ENCODE measurements at places on chromosomes 7 and 10.

DNA sequence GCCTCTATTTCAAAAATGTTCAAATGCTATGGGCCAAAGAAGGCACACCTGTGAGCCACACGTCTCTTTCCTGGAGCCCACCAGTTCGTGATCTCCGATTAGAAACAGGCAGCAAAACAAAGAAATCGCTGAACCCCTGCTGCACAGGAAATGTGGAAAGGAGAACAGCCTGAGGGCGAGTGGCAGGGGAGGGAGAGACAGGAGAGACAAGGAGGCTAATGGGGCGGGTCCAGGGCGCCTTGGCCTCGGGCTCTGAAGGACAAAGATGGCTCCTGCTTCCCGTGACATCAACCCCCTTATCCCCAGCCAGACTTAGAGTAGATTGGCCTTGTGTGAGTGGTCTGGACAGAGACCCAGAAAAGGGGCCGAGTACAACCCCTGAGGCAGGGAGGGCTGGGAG, 62.4 kb upstream of the DOCK1 start:
- no peak for DNase-seq

DNA sequence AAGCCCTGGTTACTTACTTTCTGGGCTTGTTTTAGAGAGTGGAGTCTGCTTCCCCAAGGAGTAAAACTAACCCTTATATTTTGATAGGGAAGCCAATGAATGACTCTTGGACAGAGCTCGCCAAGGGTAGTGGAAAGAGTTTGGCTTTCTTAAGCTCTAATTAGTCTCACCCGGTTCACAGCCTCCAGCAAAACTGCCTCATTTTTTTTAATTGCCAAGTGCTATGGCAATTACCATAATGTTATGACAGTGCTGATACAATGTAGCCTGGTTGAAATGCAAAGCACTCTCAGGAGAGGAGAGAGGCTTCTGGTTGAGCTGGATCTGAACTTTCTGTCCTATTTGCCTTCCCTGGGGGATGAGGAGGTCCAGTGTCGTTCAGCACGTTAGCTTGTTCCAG, 376.1 kb upstream of the CHRM2 start:
- no peak for DNase-seq

DNA sequence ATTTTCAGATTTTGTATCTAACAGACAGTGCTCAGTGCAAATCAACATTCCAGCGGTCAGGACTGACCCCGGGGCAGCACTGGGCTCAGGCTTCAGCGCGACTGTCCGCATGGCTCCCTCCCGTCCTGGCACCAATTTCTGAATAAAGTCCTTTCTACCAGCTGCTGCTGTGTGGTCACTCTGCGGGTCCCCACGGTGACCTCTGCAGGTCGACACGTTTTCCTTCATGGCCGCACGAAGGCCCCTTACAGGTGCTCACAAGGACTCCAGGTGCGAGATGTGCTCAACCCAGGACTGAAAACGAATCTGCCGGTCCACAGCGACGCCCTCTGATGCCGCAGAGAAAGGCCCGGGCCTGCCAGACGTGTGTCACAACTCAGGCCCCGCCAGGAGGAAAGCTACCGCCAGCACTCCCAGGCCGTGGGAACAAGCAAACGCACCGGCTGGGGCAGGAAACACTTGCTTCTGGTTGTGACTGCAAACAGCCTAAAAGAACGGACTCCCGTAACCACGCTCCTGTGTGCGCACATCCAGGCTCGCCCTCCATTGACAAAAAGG, 3.7 kb upstream of the UTF1 start:
- no peak for DNase-seq

GRCh38 chr10:32437334-32437733, 8.6 kb upstream of the CCDC7 start:
- DNase-seq = no peak

- no peak for DNase-seq
These were observed 11.4 kb downstream of the BUB3 start for GRCh38 chr10:123165445-123166072.

DNA sequence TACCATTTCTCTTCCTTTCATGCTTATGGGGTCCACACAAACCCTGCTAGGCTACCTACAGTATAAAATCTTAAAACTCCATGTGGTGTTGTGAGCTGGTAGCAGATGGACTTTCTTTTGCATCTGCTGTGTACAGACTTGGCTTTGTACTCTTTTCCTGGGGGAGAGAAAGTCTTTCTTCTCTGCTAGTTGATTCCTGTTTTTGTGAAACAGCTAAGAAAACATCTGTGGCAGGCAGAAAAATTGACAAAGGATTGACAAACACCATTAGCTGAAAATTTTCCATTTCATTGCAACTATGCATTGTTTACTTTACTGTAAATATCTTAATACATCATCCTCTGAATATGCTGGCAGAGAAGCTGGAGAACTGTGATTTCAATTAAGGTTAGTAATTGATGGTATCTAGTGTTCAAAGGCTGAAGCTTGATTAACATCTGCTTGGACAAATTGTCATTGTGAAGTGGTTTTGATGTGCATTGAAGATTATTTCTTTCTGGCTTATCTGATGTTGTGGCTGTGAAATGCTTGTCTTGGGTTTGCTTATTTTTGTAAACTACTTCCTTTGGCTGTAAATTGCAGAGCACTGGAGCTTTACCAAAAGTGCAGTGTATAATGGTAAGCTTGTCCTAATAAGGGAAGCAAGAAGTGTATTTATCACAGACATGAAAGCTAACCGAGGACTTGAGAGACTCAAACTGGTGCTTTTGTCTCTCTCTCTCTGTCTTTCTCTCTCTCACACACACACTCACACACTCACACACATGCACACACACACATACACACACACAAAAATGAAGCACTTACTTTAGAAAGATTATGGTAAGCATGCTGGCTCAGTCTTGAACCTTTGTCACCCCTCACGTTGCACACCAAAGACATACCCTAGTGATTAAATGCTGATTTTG, at the start of gene FOXP2:
TSS of gene FOXP2 (plus strand) at position 660 of the 908 bp plus-strand sequence. CDS start 11,697 bp downstream, outside the sequence.
- DNase-seq = no peak

GRCh38 chr7:6482307-6482706, 34.6 kb upstream of the DAGLB start:
- DNase-seq = no peak

GRCh38 chr7:22617166-22617565, 109.8 kb upstream of the IL6 start:
- DNase-seq = no peak

DNA sequence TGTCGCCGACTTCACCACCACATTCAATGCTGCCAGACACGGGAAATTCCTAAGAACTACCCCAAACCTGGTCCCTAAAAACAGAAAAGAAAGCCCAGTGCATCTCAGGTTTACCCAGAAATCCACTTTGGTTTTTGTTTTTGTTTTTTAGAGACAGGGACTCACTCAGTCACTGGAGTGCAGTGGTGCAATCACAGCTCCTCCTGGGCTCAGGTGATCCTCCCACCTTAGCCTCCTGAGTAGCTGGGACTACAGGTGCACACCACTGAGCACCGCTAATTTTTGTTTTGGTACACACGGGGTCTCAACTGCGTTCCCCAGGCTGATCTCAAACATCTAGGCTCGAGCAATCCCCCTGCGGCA, 22.8 kb downstream of the MAD1L1 start:
- DNase-seq = no peak

DNA sequence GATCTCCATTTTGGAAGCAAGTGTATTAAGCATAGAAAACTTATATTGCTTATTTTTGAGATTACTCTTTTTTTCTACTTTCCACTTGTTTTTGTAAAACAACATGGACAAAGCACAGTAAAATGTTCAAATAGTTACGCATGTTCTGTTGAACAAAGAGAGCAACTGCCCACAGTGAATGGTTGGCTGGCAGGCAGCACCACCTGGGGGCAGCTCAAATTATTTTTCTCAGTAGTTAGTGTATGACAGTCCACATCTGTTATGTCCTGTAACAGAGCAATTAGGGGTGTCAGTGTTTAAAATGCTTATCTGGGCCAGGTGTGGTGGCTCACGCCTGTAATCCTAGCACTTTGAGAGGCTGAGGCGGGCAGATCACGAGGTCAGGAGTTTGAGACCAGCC, 46.1 kb upstream of the CACUL1 start:
- DNase-seq = no peak

DNA sequence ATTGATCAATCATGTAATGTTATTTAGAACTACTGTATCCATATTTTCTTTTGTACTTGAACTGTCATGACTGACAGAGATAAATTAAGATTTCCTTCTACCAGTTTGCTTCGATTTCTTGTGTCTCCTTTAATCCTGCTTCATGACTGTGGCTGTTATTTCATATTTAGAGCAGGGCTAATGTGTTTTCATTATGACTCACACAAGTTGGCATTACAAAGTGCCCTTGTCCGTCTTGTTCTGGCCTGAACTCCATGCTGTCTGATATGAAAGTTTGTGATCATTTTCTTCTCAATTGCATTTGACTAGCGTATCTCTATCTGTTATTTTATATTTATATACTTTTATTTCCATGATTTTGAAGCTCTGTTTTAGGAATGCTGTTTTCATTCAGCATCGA, 344.1 kb upstream of the PRKCQ start:
- DNase-seq = no peak

DNA sequence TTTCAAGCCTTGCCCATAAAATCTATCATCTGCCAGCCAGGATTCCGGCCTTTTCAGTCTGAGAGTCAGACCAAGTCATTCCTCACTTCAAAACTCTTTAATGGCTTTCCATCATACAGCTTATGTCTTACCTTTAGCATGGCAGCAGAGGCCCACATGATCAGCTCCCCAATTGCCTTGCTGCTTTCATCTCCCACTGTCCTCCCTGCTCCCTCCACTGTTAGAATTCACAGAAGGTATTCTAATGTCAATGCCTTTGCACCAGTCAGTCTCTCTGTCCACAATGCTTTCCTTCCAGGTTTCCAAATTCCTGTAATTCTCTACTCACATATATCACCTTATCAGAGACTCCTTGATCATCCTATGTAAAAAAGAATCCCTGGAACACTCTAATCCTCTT, 37.2 kb downstream of the SEMA3E start:
- DNase-seq = no peak

- DNase-seq = no peak
These were observed 23.0 kb downstream of the ADGRA1 start for GRCh38 chr10:133110609-133111275.

GRCh38 chr7:38973760-38974159, 3.9 kb upstream of the POU6F2 start:
- DNase-seq = no peak

GRCh38 chr7:141153231-141153630, 79.4 kb downstream of the TMEM178B start:
- no peak for DNase-seq

GRCh38 chr10:31887850-31888249, 40.8 kb downstream of the ARHGAP12 start:
- DNase-seq = no peak

DNA sequence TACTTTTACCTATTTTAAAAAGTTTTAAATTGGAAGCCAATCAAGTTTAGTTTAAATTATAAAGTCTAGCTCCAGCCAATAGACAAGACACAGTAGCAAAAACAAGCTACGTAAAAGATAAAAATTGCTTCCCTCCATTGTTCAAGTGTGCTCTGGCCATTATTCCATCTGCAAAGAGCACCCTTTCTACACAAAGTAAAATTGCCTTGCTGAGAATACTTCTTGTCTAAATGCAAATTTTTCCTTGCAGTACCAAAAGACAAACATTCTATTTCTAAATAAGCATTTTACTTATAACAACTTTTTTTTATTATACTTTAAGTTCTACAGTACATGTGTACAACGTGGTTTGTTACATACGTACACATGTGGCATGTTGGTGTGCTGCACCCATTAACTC, 75.9 kb upstream of the ZNF746 start:
- no peak for DNase-seq

- no peak for DNase-seq
These were observed 96.3 kb downstream of the RNF216 start for GRCh38 chr7:5685205-5685604.

- DNase-seq = no peak
These were observed 151.7 kb downstream of the AUTS2 start for GRCh38 chr7:69749994-69750393.

DNA sequence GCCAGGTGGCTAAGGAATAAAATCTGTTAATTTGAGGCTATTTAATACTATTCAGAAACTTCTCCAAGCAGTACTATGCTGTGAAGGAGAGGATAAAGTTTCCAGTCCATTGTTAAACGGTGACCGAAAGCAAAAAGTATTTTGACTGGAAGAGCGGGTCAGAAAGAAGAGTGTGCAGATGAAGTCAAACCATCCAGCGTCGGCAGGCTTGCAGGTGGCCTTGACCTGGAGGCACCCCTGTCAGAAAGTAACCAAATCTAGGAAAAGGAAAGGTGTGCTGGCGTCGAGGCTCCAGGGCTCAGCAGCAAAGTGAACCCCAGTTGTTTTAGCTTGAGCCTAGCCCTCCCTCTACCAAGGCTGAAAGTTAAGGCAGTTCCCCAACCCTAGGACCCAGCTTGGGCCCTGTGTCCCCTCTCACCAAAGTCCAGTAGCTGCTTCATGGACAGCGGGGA, 544 bp downstream of the PDK4 start:
- DNase-seq = no peak

DNA sequence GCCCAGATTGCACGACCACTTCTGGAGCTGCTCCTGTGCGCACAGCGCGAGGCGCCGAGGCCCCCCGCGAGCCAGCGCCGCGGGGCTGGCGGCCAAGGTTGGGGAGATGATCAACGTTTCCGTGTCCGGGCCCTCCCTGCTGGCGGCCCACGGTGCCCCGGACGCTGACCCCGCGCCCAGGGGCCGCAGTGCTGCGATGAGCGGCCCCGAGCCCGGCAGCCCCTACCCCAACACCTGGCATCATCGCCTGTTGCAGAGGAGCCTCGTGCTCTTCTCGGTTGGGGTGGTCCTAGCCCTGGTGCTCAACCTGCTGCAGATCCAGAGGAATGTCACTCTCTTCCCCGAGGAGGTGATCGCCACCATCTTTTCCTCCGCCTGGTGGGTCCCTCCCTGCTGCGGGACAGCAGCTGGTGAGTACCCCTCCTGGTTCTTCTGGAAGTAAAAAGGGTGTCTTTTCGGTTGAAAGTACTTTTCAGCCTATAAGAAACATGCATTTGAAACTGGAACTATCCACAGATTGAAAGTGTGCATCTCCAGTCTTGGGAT, 683 bp downstream of the INSIG1 start:
- no peak for DNase-seq

- DNase-seq = no peak
These were observed 9.8 kb upstream of the SHTN1 start for GRCh38 chr10:117014835-117015234.

- DNase-seq = peak; percentile 92
These were observed 45.7 kb upstream of the RBM33 start for GRCh38 chr7:155598810-155599210.

Measured in activated T-cell treated with anti-CD3 and anti-CD28 coated beads, Interleukin-2, amount 50 U/mL, for 24 hours (primary cell).